ENCODE measurements at places on chromosomes 1 and 21.

- DNase-seq = no peak
Observed at GRCh38 chr1:176858433-176858916, 306.0 kb downstream of the ASTN1 start.

GRCh38 chr1:1302006-1302430, 5.7 kb downstream of the ACAP3 start:
- DNase-seq = peak; percentile 22

- DNase-seq = peak; percentile 63
Observed at GRCh38 chr1:183543619-183544204, 46.5 kb downstream of the NCF2 start.

DNA sequence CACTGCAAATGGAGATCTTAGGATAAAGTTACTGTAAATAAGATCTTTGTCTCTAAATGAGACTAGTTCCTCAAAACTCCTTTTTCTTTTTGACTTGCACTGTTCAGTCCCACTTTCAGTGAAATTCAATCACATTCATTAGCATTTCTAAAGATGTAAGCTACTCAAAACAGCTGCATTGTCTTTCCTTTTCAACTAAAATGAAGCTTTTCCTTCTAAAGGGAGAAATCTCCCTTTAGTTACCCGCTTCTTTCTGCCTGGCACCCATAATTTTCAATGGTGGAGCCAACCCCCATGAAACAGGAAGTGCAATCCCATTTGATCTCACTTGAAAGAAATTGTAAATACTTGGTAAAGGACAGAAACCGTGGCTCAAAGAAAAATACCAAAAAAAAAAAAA, 387.4 kb upstream of the PKN2 start:
- no peak for DNase-seq

GRCh38 chr1:220129479-220130210, 35.7 kb downstream of the IARS2 start:
- DNase-seq = no peak

GRCh38 chr1:194076646-194077045, 890.2 kb upstream of the B3GALT2 start:
- DNase-seq = no peak

- DNase-seq = no peak
Observed at GRCh38 chr1:80053613-80054012, 1047.1 kb upstream of the ADGRL4 start.

GRCh38 chr1:230300322-230301301, 125.5 kb downstream of the PGBD5 start:
- DNase-seq = no peak
